ENCODE measurements at places on chromosomes 2 and 18.

DNA sequence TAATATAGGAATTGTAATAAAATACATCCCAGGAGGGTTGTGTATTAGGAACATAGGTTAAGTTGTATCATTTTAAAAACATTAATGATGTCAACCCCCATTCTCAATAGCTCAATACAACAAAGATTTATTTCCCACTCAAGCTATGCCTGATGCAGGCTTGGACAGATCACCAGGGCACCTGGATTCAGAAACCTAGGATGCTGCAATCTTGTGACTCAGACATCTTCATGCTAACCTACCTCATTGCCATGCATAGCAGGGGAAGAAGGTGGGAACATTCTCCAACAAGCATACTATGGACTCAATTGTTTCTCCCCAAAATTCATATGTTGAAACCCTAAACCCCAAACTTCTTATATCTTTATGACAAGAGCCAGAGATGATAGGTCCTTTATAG lies 244.2 kb downstream of the CD226 start:
- no peak for DNase-seq

DNA sequence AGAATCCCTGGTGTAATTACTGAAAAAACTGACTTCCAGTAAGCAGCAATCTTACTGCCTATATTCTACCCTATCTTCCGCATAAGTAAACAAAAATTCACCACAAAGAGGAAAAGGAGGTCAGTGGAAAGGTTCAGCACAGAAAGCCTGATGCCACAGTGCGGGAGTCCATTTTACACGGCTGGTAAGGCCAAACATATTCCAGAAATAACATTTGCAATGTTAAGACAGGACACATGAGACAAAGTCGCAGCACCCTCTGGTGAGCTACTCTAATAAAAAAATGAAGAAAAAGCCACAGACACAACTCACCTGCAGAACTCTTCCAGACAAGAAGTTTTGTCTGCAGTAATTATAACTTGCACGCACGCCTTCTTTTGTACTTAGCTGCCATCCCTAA lies 40.6 kb downstream of the GEMIN6 start:
- DNase-seq: no peak

DNA sequence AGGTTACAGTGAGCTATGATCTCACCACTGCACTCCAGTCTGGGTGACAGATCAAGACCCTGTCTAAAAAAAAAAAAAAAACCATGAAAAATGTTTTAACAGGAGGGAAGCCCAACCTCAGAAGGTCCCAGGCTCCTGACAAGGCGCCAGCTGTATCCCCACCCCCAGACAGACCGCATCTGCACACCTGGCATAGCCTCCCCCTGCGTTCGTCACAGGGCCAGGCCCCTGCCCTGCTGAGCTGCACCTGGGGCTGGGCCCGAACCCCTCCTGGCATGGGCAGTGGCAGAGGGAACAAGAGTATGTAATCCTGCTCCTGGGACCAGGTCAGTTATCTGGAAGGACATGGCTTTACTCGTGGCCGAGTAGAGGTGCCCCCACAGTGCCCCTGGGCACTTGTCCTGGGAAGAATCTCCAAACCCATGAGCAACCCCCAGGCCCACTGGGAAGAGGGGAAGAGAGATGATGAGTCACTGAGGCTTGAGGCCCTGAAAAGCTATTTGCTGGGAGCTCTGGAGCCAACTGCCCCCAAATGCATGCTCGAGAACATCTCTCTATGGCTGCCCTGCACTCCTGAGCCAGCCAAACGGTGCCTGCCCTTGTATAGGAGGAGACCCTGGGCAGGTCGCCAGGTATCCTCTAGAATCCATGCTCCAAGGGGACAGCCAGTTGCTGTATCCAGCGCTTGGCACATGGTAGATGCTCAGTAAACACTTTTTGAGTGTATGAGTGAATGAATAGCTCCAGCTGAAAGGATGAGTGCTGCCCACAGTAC lies 265.5 kb downstream of the ATAD2B start:
- no peak for DNase-seq

DNA sequence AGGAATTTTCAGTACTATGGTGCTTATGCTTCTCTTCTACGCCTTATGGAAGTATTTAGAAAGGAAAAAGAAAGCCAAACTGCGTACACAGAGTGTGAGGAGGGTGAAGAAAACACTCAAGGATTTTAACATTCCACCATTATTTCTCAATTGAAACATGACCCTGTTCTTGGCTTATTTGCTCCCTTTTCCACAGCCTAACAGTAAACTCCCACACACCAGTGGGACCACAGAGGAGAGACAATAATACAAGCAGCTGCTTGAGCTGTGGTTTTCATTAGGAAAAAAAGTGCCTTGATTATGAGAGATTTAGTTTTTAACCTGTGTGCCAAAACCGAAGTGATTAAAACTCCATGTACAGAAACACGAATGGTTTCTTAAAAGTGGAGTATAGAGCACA lies 134.3 kb downstream of the MEP1B start:
- DNase-seq: no peak

DNA sequence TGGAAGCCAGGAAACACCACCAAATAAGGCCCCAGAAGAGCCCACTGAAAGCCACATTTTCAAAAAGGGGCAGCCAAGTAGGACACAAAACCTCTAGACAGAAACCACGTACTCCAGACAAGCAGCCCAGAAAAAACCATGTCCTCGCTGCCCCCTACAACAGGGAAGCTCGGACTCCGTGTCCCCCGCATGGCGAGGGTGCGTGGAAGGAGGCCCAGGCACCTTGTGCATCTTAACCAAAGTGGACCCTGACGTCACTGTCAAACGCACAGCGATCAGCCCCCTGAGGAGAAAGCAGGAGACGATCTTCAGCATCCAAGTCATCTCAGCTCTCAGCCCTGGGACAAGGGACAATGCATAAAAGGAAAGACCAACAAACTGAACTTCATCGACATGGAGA lies 168.4 kb downstream of the EIPR1 start:
- DNase-seq: no peak

GRCh38 chr2:172834881-172835280 lies 99.2 kb downstream of the RAPGEF4 start:
- DNase-seq: no peak

DNA sequence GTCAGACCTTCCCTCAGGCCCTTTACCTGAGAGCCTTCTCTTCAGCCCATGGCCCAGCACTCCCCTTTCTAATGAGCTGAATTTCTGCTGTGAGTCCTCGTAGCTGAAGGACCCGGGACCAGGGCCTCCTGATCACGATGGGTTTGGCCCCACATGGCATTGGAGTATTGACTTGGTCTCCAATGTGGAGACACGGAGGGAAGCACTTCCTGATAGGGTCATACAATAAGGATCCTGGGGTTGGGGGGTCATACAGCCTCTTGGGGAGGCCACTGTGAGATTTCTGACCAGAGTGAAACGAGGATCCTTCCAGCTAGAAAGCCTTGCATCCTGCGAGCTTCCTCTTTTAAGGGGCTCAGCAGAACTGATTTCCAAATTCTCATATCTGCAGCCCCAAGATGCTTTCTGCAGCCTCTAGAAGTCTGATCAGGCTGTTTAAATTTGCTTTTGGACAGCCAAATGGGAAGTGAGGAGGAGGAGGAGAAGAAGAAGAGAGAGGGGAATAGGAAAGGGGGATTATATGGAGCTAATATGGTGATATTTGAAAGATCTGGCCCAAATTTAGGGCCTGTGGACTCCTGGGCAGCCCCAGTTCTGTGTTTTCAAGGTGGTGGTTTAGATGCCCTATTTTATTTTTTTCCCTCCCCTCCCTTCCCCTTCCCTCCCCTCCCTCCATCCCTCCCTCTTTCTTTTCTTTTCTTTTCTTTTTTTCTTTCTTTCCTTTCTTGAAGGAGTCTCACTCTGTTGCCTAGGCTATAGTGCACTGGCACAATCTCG lies 38.9 kb downstream of the RHOB start:
- no peak for DNase-seq

DNA sequence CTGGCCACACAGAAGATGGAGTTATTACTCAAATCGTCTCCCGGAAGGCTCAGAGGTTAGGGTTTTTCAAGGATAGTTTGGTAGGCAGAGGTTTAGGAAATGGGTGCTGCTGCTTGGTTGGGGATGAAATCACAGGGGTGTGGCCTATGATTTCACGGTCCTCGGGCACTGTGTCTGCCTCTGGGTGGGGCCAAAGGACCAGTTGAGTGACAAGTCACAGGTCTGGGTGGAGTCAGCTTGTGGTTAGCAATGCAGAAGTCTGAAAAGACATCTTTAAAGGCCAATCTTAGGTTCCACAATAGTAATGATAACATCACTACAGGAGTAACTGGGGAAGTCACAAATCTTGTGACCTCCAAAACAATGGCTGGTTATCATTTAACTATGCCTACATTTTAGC lies 387.8 kb downstream of the ZNF521 start:
- DNase-seq: no peak

- DNase-seq: no peak
Observed at GRCh38 chr2:99710721-99711120, 220.9 kb upstream of the REV1 start.

- no peak for DNase-seq
Observed at GRCh38 chr2:63589148-63589958, 590 bp downstream of the MDH1 start.

DNA sequence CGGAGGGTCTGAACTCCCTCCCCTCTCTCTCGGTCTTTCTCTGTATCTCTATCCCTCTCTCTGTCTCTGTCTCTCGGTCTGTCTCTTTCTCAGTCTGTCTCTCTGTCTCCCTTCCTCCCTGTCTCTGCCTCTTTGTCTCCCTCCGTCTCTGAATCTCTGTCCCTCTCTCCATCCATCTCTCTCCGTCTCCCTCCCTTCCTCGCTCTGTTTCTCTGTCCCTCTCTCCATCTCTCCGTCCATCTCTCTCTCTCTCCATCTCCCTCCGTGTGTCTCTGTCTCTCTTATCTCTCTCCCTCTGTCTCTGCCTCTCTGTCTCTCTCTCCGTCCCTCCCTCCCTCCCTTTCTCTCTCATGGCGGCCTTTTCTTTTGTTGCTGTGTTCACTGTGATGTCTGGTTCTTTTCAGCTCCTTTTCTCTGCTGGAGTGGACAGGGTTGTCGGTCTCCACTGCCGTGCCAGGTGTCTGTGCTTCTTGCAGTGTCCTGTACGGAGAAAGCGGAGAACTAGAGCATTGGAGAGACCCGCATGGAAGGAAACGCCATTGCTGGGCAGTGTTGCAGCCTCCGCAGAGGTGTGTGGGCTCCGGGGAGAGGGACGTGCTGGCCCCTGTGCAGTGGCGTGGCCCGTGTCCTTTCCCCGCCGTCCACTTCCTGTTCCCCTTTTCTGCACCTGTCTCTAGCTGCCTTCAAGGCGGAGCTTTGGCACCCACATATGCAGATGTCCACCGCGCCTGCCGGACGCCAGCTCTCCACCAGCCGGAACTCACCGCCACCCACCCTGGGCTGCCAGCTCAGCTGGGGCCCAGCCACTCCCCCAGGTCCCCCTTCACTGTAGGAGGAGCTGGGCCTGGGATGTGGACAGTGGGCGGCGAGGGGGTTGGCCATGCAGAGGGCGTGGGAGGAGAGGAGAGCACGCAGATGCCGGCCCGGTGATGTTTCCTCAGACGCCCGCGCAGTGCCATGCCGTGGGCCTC lies 113.1 kb downstream of the NFATC1 start:
- DNase-seq: no peak

DNA sequence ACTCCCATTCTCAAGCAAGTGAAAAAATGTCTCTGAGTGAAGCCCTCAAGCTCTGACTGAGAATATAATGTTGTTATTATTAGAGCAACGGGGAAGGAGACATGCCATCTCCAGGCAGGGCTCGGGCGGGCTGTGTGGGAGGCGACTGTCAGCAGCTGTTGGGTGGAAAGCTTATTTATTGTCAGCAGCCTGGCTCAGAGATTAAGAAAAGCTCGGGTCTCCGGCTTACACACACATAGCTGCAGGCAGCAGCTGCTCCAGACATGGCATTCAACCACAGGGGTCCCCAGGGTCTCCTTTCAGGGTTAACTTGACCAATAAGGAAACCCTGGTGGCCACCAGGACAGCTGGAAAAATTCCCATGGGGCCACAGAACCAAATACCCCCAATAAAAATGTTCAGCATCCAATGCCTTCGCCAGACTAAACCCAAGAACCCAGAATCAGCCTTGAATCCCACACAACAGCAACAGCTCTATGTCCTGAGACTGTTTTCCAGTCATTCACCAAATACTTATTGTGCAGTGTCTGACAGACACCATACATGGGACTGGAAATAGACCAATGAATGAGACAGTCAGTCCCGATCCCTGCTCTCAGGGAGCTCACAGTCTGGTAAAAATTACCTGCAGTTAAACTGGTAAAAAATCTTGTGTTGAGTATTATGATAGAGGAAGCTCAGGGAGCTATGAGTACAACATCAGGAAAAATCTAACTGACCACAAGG lies 70.5 kb upstream of the RTN4 start:
- DNase-seq: peak; percentile 49

- no peak for DNase-seq
Observed at GRCh38 chr2:235627682-235628081, 133.8 kb downstream of the AGAP1 start.

DNA sequence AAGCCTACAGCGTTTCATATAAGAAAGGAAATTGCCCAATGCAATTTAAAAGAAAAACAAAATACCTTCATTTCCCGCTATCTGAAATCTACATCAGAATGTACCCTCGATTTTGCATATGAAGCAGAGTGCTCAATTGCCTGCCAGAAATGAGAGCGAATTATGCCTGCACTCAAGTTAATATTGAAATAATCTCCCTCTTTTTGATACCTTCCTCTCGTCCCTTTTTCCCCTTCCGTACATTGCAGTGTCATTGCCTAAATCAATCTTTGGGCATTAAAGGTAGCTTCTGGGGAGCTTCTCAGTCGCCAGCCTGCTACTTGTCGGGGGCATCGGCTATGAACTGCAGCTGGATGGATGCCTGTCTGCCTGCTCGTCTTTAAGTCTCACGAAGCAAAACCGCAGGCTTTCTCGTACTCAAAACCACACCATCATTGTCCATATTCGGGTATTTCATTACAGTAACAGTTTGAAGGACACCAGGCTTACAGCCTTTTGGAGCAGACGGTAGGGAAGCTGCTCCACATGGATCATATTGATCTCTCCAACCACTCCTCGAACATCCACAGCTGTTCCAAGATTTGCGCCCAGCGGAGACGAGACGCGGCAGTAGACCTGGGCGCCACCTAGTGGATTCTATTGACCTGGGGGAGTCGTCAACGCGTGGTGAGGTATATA lies 64.0 kb upstream of the HNRNPA3 start:
- DNase-seq: peak; percentile 96

GRCh38 chr2:239315308-239315707 lies 85.5 kb downstream of the HDAC4 start:
- no peak for DNase-seq

DNA sequence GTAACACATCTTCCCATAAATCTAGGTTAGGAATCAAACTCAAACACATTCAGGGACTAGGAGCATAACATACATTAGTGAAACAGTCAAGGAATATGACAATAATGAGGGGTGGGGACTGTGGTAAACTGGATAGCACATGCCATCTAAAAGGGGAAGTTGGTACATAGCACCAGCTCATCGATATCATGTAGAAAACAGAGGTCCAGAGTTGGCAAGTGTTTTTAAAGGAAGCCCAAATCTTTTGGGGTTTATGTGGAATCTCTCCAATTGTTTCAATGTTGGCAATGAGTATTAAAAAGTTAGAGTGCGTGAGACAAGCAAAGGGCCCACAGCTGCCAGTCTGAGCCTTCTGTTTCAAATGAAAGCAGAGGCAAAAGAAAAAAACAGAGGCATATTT lies 24.4 kb downstream of the KLF7 start:
- peak; percentile 32 for DNase-seq

- no peak for DNase-seq
Observed at GRCh38 chr2:218422403-218423086, 3.6 kb downstream of the VIL1 start.

Data from Kasumi-1 (cell line).